NCI-H187 treated with DMSO at 0.1 percent for 48 hours (cell line): ENCODE measurements at places on chromosomes 1 and 21.

DNA sequence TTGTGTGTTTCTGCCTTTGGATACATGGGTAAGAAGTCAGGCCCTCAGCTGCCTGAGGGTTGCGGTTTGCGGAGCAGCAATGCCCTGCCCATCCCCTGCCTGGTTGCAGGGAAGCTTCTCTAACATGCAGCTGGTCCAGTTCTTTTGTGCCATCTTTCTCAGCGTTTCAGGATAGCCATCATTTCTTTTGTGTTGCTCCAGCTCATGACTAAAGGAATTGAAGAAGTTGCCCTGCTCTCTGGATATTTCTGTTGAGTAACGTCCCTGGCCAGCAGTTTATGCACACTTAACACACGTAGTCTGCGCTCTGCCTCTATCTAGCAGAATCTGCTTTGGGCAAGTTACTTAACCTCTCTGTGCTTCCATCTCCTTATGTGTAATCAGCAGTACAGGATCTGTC, 62.1 kb downstream of the DOP1B start:
- no peak for DNase-seq

- DNase-seq = no peak
These were observed 11.1 kb upstream of the MRPL9 start for GRCh38 chr1:151774256-151774922.

- DNase-seq = no peak
These were observed 13.5 kb downstream of the EFCAB14 start for GRCh38 chr1:46705408-46705807.

- no peak for DNase-seq
These were observed 6.7 kb downstream of the CLCNKB start for GRCh38 chr1:16050328-16050727.

DNA sequence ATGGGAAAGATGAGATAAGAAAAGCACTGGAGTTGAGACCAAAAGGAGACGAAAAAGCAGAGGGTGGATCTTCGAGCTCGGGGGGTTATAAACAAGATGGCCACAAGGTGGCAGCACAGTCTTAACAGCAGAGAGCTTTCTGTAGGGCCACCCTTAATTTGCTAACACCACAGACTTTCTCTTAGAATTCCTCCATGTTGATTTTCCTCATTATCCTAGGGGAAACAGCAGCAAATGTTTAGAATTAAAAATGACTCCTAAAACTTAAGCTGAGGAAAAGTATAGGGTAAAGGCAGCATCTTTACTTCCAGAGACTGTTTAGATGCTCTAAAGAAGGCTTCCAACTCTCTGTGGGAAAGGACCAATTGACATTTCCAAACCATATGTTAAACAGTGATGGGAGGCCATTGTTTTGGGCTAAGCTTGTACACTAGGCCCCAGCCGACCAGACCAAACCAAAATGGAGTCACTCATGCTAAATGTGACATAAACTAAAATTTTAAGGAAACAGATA, 2.5 kb upstream of the APOBEC4 start:
- peak; percentile 92 for DNase-seq

GRCh38 chr1:95982711-95983110, 738.9 kb upstream of the PTBP2 start:
- no peak for DNase-seq

- no peak for DNase-seq
These were observed 20.6 kb downstream of the CSF1 start for GRCh38 chr1:109931189-109931731.

GRCh38 chr1:56570924-56571372, 8.4 kb downstream of the PLPP3 start:
- DNase-seq = no peak

- no peak for DNase-seq
These were observed 44.3 kb downstream of the LAMC2 start for GRCh38 chr1:183230413-183230812.

DNA sequence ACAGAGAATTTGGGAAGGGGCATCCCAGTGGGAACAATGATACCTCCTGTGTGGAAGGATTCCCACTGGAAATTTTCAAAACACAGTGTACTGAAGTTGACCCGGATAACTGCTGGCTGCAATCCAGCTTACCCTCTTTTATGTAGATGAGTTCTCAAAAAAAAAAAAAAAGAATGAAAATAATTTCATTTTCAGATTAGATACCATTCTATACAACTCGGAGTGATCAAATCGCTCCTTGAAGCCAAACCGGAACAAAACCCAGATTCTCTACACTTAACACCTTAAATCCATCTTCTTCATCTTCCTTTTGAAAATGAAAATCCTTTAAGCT, 69.1 kb downstream of the KAZN start:
- no peak for DNase-seq

- no peak for DNase-seq
These were observed 15.3 kb downstream of the CLCC1 start for GRCh38 chr1:108947871-108948525.

GRCh38 chr1:17831597-17831996, 76.5 kb downstream of the ACTL8 start:
- DNase-seq = no peak

- DNase-seq = no peak
These were observed 407.0 kb downstream of the NPHP4 start for GRCh38 chr1:5585256-5585655.
